ENCODE measurements at places on chromosomes 1 and 21.

GRCh38 chr1:67227196-67227595, 60.9 kb downstream of the IL23R start:
- no peak for DNase-seq

- DNase-seq, result no peak
Measured at GRCh38 chr1:45802343-45803298, 791 bp upstream of the MAST2 start.

DNA sequence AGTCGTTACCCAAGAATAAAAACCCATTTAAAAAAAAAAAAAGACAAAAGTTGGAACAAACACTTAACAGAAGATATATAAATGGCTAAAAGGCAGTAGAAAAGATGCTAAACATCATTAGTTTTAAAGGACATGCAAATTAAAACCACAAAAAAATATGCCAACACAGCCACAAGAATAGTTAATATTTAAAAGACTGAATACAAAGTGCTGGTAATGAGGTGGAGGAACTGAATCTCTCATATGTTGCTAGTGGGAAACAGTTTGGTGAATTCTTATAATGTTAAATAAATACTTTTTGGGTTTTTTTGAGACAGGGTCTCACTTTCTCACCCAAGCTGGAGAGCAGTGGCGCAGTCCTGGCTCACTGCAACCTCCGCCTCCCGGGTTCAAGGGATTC, 10.0 kb downstream of the LRRC40 start:
- DNase-seq, result no peak

- no peak for DNase-seq
Measured at GRCh38 chr1:224734261-224734935, 118.3 kb downstream of the CNIH3 start.

- peak; percentile 15 for DNase-seq
Measured at GRCh38 chr1:221708987-221709386, 32.9 kb downstream of the DUSP10 start.

- no peak for DNase-seq
Measured at GRCh38 chr1:46455951-46456350, 33.7 kb upstream of the DMBX1 start.

- DNase-seq, result no peak
Measured at GRCh38 chr21:39774227-39774626, 29.2 kb downstream of the IGSF5 start.

- no peak for DNase-seq
Measured at GRCh38 chr1:163844459-163844858, 522.7 kb downstream of the NUF2 start.

DNA sequence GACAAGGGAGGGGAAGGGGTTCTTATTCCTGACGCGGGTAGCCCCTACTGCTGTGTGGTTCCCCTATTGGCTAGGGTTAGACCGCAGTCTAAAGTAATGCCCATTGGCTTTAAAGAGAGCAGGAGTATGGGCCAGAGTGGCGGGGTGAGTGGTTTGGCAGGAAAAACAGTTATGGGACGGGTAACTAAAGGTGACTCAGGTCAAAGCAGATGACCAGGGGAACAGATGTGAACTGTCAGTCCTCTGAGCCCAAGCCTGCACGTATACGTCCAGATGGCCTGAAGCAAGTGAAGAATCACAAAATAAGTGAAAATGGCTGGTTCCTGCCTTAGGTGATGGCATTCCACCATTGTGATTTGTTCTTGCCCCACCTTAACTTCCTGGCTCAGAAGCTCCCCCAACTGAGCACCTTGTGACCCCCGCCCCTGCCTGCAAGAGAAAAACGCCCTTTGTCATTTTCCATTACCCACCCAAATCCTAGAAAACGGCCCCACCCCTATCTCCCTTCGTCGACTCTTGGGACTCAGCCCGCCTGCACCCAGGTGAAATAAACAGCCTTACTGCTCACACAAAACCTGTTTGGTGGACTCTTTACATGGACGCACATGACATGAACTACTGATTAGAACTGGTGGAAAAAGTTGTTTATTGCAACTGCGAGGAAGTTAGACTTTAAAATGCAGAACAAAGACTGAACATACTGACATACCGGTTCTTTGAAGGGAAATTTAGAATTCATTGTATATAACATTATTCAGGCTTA, 758 bp upstream of the ATAD3B start:
- no peak for DNase-seq

- no peak for DNase-seq
Measured at GRCh38 chr1:51675177-51675780, 58.4 kb downstream of the OSBPL9 start.

- DNase-seq, result no peak
Measured at GRCh38 chr1:57281324-57281723, 142.5 kb downstream of the DAB1 start.

DNA sequence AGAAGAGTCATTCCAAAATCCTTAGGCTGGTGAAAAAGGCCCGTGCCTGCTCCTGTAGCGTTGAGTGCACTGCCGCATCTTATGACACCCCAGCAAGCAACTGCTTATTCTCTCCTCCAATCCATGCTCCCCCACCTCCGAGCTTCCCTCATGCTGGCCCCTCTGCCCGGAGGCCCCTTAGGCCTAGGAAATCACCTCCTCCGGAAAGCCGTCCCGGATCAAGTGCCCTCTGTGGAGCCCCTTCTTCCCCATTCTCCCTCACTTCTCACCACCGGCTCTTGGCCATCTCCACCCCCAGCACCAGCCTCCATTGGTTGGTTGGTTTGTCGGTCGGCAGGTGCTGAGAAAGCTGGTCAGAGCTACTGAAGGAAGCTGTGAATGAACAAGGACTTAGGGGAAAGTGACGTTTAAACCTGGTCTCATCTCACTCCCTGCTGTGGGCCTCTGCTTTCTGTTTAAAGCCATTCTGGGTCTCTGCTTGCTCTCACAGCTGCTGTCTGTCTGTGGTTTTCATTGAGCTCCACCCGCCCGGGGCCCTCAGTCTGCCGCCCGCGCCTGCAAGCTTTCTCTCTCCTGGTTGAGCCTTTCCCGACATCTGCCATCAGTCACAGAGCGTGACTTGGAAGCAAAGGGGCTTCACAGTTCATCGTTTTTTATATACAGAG, 122.2 kb downstream of the KCNN3 start:
- peak; percentile 29 for DNase-seq

DNA sequence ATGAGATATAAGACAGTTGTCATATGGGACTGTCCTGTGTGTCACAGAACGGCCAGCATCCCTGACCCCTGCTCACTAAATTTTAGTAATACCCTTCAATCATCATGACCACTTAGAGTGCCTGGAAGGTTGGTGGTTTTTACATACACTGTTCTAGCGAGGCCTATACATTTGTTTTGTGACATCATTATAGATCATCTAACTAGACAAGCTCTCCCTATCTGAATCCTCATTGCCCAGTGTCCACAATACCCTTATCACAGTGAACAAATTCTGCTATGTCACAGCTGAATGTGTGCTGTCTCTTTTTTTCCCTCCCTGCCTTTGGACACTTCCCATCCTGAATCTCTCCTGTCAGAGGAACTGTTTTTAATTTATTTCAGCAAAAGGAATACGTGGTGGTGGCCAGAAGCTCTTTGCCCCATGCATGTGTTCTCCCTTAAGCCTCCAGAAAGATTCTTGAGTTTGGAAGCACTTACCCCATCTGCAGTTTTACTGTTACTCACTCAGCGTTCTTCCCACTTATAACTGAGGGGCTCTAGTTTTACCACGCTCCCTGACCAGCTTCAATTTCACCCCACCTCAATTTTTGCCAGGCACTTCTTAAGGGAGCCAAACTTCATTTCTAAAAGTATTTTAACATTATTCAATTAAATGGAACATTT, 70.3 kb downstream of the OLFML2B start:
- DNase-seq, result no peak
